Left lobe of liver (tissue), 2 donors: ENCODE measurements at places on chromosomes 16 and 17.
A peak's percentile ranks its signal among the peaks of the same experiment; 100 is the strongest.

- DNase-seq = no peak
These were observed 472 bp downstream of the GALNS start for GRCh38 chr16:88856122-88856827.

DNA sequence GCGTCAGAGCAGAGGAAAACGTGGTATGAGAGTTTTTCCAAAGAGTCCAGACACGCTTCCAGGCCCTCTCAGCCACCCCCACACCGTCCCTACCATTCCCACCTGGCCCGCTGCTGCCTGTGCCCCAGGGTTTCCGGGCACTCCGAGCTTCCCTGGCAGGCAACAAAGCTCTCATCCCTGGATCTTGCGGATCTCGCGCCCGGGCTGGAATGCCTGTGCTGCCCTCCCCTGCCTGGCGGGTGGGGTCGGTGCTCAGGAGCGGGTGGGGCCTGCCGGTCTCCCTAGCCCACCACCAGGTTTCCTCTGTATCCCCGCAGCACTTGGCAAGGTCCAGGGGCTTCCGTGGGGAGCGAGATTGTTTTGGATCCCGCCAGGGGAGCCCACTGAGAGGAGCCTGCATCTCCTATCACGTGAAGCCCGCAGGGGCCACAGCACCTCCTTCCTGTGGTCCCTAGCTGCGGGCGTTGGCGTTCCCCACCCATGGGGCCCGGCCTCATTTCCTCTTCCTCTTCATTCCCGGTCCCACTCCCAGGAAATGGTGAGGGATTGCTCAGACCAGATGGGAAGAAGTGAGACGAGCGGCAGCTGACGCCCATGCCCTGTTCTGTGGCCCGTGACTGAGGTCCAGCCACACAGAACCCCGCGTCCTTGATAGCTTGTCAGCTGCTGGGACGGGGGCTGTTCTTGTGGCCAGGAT is 11.0 kb downstream of the TBC1D24 start:
- DNase-seq = peak; percentile 44

DNA sequence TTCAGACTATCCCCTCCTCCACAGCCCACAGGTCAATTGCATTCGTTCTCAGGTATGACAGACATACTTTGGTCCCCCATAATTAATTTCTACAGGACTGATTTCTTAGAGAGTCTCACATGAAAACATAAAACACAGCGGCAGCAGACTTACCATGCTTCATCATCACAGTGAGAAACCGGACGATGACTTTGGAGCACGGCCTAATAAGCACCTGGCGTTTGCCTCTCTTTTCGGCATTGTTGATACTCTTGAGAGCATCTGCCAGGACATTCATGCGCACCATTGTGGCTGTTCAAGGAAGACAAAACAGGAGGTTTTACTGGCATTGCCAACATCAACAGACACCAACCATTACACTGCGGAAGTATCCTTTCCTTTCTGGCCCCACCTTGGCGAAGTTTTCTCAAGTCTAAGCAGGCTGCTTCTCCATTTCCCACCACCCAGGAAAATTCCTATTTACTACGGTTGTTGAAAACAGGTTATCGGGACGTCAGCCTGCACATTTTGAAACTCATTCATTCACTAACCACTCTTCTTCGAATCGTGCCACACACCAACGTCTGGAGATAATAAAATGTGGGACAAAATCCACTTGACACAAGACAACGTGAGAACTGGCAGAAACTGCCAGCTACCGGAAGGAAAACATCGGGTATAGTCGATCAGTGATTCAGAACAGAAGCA is 1.2 kb downstream of the RPS15A start:
- no peak for DNase-seq

- no peak for DNase-seq
These were observed 635 bp downstream of the SCPEP1 start for GRCh38 chr17:56978441-56979090.

DNA sequence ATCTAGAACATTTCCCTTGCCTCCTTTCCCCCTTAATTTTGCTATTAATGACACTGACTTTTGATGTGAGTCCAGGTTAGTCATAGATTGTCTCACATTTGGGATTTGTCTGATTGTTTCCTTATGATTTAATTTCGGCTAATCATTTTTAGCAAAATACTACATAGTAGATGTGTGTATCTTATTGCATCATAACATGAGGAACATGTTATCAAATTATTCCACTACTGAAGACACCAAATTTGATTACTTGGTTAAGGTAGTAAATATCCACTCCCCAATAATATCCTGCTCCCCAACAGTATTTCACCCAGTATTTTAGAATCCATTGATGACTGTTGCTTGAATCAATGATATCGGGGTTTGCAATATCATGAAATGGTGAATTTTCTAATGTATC is 2.7 kb downstream of the POLG2 start:
- no peak for DNase-seq

DNA sequence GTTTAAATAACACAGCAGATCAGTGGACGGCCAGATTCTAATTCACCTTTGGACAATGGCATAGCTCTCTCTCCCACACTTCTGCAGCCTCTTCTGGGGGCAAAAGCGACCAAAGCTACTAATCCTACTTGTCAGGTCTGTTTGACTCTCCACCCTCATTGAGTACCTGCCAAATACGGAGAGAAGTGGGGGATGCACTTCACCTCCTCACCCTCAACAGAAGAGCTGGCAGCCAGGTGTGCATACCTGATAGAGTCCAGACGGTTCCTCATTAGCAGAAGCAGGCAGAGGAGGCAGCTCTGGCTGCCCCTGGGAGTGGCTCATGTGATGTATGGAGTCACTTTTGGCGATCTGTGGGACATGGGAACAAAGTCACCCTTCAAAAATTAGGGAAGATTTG is 4.9 kb downstream of the DNAH3 start:
- DNase-seq = no peak

DNA sequence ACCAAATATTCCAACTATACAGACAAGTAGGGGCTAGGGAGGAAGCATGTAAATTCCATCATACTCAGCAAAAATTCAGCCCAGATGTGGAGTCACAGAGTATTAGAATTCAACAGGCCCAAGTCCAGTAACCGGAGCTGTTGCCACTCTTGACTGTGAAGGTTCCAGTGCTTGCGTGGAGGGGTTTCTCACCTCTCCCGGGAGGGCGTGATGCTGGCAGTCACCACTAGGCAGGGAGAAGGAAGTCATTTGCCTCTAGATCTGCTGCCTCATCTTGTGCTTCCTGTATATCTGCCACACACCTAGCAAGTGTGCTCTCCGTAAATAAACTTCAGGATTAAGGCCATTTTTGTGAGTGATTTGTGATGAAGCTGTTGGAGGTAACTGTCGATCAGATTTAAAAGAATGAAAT is 1.0 kb upstream of the CKLF start:
- DNase-seq = no peak
